Ascending aorta (tissue), 2 donors: ENCODE measurements at places on chromosomes 7 and 10. TPM values are rescaled to one million over a fixed set of nuclear protein-coding genes. Genes with fewer than 3 reads are reported as not detected.
A peak's percentile ranks its signal among the peaks of the same experiment; 100 is the strongest.

DNA sequence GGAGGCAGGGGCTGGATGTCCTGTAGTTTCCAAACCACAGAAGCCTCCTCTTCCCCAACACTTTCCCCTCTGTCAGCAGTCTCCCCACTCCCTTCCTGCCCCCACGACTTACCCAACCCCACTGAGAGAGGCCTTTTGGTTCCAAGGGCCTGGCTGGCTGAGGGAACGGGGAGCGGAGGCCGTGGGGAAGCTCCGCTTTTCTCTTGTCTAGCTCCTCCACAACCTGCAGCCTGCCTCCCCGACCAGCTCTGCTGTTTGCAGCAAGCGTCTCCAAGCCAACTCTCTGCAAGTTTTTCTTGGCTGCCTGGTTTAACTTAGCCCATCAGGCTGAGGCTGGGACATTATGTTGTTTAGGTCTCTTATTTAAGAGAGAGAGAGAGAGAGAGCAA is 126.8 kb downstream of the NEURL1 start:
- H3K27me3 ChIP-seq: no peaks in the 10 kb centered on the region
- H3K36me3 ChIP-seq: peaks cover 30% of the 10 kb centered on the region
- H3K4me1 ChIP-seq: peaks cover 28% of the 10 kb centered on the region
- no peak for DNase-seq
- peak overlapping the region; percentile 17 for H3K4me3 ChIP-seq
- H3K27ac ChIP-seq: peak overlapping the region; percentile 80

- no peak for DNase-seq
- H3K27me3 ChIP-seq: no peaks in the 10 kb centered on the region
- no peak overlapping the region for H3K4me3 ChIP-seq
- H3K27ac ChIP-seq: no peak overlapping the region
- no peaks in the 10 kb centered on the region for H3K36me3 ChIP-seq
Measured at GRCh38 chr10:123227706-123228105, 73.5 kb downstream of the BUB3 start.

- no peak overlapping the region for H3K4me3 ChIP-seq
- no peaks in the 10 kb centered on the region for H3K36me3 ChIP-seq
- no peak for DNase-seq
Measured at GRCh38 chr10:119614686-119615085, 17.9 kb upstream of the TIAL1 start.

DNA sequence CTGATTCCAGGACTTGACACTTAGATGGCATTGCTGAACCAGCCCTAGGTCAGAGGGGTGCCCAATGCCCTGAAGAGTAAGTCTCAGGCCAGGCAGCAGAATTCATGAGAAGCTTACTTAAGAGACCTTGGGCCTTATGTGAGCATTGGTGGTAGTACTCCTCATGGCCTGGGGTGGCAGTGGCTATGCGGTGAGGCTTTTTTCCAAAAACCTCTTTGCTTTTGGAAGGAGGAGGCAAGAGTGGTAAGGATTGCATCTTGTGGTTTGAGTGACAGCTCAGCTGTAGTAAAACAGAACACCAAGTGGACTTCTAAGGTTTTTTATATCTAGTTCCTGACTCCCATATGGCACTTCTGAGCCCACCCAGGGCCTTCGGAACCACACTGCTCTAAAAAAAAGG is 459.0 kb upstream of the STEAP1 start:
- H3K36me3 ChIP-seq: no peaks in the 10 kb centered on the region
- H3K27ac ChIP-seq: no peak overlapping the region
- H3K4me1 ChIP-seq: no peaks in the 10 kb centered on the region
- no peaks in the 10 kb centered on the region for H3K27me3 ChIP-seq

CPN1 gene
- total RNA-seq: not detected

DNA sequence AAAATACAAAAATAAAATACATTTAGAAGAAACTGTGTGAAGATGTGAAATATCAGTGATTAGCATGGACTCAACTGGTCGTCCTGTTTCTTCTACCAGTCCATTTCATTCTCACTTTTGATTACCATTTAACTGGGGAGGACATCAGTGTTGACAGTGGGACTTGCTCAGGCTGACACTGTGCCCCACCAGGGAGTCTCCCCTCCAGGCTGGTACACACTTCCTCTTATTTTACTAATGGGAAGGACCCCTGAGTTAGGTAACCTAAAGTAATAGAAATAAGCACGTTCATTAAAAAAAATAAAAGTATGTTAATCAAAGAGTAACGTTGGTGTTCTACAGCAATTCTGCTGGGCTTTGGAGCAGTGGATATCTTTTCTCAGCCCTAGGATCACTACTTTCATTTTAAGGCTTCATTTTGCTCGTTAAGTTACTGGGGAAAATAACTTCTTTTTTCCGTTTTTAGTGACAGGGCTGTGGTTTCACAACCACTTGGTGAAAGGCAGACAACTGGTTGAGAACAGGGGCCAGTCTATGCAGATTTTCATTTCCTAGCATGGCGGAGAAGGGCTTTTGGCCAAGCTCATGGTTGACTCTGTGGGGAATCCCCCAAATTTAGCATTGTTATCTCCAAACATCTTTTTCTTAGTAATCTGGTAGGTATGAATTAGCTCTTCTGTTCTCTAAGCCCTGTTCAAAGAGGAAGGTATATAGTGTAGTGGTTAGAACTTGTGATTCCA is 2.1 kb downstream of the SNX10 start:
- no peaks in the 10 kb centered on the region for H3K4me1 ChIP-seq
- no peak overlapping the region for H3K4me3 ChIP-seq
- H3K27me3 ChIP-seq: no peaks in the 10 kb centered on the region
- H3K27ac ChIP-seq: peak overlapping the region; percentile 33
- DNase-seq: no peak

SUV39H2 gene
- not detected for total RNA-seq

TES gene
- 108 TPM for total RNA-seq

DNA sequence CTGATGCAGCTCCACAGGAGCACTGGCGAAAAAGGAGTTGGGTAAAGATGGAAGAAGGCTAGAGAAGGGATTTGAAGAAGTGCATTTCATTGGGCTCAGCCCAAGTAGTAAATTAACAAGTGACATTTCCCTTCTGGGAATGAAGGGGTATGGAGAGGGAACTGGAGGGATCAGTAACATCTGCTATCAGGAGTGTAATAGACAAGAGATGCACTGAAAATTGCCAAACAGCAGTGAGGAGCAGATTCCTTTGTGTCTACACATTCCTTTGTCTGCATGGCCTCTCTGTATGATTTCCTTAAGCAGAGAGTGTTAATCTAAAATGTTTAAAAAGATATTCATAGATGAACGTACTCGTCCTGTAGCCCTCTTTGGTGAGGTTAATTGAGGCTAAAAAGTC is 148.2 kb upstream of the FERD3L start:
- H3K27ac ChIP-seq: no peak overlapping the region
- no peak for DNase-seq
- H3K36me3 ChIP-seq: no peaks in the 10 kb centered on the region
- no peak overlapping the region for H3K4me3 ChIP-seq

PRKCQ gene
- not detected for total RNA-seq

GRCh38 chr7:88314061-88314491 is 7.4 kb upstream of the STEAP4 start:
- H3K4me1 ChIP-seq: no peaks in the 10 kb centered on the region
- no peak for DNase-seq
- H3K36me3 ChIP-seq: no peaks in the 10 kb centered on the region
- H3K27me3 ChIP-seq: no peaks in the 10 kb centered on the region
- H3K4me3 ChIP-seq: no peak overlapping the region
- no peak overlapping the region for H3K27ac ChIP-seq

DNA sequence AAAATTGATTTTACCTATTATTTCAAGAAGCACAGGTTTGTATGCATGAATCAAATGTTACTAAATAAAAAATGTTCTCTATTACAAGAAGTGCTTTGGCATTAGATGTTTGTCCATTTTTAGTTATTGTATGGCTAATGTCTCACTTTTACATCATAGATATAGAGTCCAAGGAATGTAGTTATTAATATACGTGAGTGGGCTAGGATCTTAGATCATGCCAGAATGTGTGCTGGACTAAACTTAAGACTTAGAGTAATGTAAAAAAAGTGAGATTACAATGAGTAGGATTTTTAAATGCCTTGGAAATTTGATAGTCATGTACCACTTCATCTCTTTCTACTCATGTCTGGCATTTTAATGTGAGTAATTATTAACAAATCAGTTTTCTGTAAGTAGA is 196.6 kb downstream of the ARL4A start:
- DNase-seq: no peak
- H3K27me3 ChIP-seq: no peaks in the 10 kb centered on the region
- no peaks in the 10 kb centered on the region for H3K36me3 ChIP-seq
- H3K4me1 ChIP-seq: peaks cover under 1% of the 10 kb centered on the region
- H3K4me3 ChIP-seq: no peak overlapping the region
- no peak overlapping the region for H3K27ac ChIP-seq

DNA sequence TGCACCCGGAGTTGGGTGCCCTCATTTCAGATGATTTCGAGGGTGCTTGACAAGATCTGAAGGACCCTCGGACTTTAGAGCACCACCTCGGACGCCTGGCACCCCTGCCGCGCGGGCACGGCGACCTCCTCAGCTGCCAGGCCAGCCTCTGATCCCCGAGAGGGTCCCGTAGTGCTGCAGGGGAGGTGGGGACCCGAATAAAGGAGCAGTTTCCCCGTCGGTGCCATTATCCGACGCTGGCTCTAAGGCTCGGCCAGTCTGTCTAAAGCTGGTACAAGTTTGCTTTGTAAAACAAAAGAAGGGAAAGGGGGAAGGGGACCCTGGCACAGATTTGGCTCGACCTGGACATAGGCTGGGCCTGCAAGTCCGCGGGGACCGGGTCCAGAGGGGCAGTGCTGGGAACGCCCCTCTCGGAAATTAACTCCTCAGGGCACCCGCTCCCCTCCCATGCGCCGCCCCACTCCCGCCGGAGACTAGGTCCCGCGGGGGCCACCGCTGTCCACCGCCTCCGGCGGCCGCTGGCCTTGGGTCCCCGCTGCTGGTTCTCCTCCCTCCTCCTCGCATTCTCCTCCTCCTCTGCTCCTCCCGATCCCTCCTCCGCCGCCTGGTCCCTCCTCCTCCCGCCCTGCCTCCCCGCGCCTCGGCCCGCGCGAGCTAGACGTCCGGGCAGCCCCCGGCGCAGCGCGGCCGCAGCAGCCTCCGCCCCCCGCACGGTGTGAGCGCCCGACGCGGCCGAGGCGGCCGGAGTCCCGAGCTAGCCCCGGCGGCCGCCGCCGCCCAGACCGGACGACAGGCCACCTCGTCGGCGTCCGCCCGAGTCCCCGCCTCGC is at the start of gene EGFR:
Gene EGFR, plus strand, starts transcription at position 657 of the 830 bp plus-strand sequence. CDS start 261 bp downstream, outside the sequence.
- H3K27ac ChIP-seq: peak within 1 kb of the TSS; percentile 98
- peak within 1 kb of the TSS; percentile 98 for H3K4me3 ChIP-seq
- H3K27me3 ChIP-seq: no peaks in the 10 kb centered on the region
- DNase-seq: peak; percentile 91
- peaks cover 38% of the 10 kb centered on the region for H3K4me1 ChIP-seq
- no peaks in the 10 kb centered on the region for H3K36me3 ChIP-seq

- H3K27me3 ChIP-seq: no peaks in the 10 kb centered on the region
- H3K36me3 ChIP-seq: no peaks in the 10 kb centered on the region
- no peak overlapping the region for H3K27ac ChIP-seq
Measured at GRCh38 chr7:149238051-149238450, 1.4 kb upstream of the ZNF212 start.

PTF1A gene
- total RNA-seq: not detected

DNA sequence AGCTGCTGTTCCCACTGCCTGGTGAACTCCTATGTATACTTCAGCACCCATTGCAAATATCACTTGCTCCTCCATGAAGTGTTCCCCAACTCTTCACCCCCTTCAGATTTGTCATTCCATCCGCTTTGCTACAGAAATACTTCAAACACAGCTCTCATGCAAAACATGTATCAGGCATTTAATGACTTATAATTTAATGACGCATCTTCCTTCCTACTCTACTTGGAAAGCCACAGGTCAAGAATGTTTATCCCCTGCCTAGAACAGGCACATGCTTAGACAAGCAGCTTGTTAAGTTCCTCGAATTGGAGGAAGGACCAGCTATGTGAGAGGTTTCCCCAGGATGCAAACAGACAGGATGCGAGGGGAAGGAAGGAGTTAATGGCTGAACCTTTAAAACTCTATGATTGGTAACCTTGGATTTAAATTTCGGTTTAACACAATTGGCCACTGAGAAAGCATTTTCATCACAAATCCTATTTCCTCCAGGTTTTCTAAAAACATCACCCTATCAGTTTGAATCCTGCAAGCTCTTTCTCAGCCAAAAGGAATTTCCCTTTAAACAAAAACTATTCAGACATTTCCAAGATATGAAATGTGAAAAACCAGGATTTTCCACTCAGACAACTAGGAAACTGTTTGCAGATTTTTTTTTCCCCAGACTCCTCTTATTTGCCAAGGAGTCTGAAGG is 11.5 kb downstream of the CREB3L2 start:
- peaks cover 38% of the 10 kb centered on the region for H3K4me1 ChIP-seq
- no peaks in the 10 kb centered on the region for H3K36me3 ChIP-seq
- peak overlapping the region; percentile 43 for H3K4me3 ChIP-seq

DNA sequence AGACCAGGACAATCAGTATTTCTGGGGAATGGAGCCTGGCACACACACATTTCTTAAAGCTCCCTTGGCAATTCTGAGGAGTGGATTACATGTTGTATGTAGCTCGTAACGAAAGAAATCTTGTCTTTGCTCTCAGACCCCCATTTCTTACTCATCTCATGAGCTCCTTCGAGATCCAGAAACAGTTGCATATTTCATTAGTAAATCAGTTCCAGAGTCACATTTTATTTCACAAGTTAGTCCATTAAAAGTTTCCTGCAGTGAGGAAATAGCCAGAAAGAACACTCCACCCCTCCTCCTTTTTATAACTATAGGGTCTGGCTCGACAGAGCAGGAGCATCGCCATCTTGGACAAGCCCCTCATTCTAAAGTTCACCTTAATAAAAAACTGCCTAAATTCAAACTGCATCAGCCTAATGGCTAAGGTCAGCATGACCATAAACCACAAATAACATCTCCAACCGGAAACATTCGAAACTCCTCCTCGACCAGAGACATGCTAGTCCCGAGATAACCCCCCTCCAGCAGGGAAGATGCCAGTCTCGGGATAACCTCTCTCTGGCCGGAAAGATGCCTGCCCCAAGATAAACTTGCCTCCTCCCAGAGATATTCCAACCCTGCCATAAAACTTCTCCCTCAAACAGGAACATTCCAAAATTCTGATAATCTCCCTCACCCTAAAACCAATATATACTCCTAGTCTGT is 7.4 kb downstream of the EGFR start:
- no peaks in the 10 kb centered on the region for H3K36me3 ChIP-seq
- H3K4me3 ChIP-seq: no peak overlapping the region
- H3K27ac ChIP-seq: peak overlapping the region; percentile 70
- H3K4me1 ChIP-seq: peaks cover 61% of the 10 kb centered on the region
- H3K27me3 ChIP-seq: no peaks in the 10 kb centered on the region
- no peak for DNase-seq

DNA sequence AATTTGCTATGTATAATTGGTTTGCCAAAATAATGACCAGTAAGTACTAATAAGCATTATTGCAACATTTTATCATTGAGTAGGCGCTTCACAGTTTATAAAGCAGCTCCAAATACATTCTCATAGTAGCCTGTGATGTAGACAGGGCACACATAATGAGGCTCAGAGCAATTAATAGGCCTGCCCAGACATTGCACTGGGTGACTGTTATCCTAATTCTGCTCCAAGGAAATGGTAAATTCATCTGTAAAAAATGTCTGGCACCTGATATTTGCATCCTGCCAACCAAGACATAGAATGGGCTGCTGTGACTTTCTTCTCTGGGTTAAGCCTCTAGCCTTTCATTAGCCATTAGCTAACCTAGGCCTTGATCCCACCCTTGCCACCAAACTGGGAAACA is 97.6 kb downstream of the SEM1 start:
- no peaks in the 10 kb centered on the region for H3K36me3 ChIP-seq
- no peak for DNase-seq
- no peaks in the 10 kb centered on the region for H3K4me1 ChIP-seq
- H3K27me3 ChIP-seq: no peaks in the 10 kb centered on the region
- H3K4me3 ChIP-seq: no peak overlapping the region

SORBS1 gene
- total RNA-seq: 416 TPM

KCNH2 gene
- total RNA-seq: not detected

GRCh38 chr7:115779561-115779960 is 251.0 kb downstream of the TFEC start:
- DNase-seq: no peak
- no peaks in the 10 kb centered on the region for H3K36me3 ChIP-seq
- H3K27ac ChIP-seq: no peak overlapping the region
